ENCODE measurements at places on chromosomes 1 and 21.

- DNase-seq: no peak
Observed at GRCh38 chr21:31161157-31161556, 122.9 kb upstream of the KRTAP19-8 start.

DNA sequence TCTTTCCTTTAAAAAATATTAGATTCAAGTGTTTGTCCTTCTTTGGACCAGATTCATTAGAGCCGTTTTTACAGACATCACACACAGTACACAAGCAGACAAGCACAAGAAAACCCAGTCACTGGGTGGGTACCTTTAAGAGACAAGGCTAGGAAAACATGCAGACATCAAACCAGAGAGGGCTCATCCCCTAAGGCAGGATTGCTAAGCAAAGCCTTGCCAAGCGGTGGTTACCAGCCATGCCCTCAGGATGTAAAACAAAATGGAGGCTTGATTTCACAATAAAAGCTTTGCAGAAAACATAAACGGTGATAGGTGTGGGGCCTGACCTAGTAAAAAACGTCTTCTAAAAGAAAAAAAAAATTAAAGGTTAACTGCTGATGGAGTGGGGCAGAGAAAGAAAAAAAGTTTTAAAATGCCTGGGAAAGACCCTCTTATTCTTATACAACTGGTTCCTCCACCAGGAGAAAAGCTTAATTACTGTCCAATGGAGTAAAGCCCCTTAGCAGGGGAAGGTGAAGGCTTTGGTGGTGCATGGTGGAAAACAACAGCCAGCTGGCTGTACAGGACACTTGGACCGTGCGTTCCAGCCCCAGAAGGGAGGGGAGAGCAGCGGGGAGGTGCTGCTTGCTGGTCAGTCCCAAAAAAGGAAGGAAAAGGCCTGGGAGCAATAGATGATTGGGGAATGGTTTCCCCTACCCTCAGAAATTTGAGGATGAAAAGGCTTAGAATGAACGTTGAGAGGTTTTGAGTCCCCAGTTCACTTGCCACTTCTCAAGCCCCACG lies 30.4 kb upstream of the FMO1 start:
- no peak for DNase-seq

DNA sequence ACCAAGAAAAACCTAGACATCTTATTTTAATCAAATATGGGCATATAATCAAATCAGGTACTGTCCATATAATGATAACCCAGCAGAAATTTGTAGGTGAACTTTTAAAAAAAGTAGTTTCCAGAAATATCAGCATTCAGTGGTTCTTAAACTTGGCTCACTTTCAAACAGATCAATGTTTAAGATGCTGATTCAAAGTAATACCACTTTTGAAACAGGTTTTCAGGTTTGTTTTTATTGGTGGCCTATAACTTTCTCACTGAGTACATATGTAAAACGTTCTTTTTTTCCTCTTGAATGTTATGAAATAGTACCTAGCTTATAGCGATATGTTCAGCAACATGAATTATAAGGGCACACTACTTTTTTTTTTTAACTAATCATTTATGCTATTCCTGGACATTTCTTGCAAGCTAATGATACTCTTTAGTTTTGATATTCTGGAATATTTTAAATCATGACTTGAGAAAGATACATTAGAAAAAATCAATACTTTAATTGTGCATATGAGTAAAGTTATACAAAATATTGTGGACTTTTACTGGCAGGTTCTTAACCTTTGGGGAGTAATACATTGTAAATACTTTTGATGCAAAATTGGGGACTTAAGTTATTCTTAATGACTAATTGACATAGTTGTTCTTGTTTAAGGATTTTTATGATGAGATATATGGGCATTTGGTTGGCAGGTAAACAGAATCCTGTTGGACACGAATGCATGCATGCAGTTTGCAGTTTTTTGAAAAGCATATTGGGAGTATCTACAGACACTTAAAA lies 3.0 kb downstream of the NFIA start:
- DNase-seq: no peak

DNA sequence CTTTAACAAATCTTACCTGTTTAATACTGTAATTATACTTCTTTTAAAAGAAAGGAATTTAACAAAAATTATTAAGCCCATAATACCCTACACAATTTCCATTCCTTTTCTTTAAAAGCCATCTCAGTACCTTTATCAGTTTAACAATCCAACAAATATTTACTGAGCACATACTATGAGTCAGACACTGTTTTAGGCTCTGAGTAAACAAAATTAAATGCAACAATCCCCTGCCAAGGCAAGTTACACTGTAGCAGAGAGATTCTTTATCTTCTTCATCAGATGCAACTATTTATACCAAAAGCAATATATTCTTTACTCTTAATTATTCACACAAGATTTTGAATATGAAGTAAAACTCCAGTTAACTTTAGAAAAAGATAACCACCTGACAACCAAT lies 12.0 kb downstream of the DENND1B start:
- DNase-seq: no peak

GRCh38 chr1:78561856-78562255 lies 58.4 kb upstream of the IFI44L start:
- no peak for DNase-seq

- DNase-seq: no peak
Observed at GRCh38 chr1:95069710-95070093, 3.0 kb downstream of the ALG14 start.

- peak; percentile 81 for DNase-seq
Observed at GRCh38 chr1:155017041-155017945, 14.7 kb downstream of the ZBTB7B start.

DNA sequence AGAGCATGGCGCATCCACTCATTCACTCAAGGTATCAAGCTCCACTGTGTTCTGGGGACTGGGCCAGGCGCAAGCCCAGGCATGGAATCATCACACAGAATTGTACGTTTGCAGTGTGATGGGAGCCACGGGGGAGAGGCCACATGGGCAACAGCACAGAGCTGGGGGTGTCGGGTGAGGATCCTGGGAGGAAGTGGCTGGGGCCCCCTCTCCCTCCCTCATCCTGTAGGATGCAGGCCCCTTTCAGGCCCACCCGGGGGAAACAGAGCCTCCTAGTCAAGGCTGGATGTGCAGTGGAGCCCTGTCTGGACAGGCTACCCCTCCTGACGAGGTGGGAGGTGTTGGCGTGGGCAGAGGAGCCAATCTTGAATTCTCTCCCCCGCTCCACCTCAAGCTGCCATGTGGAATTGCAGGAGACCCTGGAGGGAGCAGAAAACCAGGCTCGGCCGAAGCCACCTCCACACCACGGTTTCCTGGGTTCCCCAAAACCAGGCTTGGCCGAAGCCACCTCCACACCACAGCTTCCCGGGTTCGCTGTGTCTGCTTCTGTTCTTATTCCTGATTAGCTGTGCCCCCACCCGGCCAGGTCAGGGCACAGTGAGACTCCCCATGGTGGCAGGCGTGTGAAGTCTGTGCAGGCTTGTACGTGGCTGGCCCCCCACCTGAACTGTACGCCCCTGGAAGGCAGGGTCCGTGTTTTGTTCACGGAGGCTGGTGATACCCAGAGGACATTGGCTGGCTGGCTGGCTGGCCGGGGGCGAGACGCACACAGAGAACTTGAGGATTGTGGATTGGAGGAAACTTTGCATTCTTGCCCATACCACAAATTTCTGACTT lies 4.2 kb upstream of the C1orf174 start:
- DNase-seq: no peak

GRCh38 chr1:245585252-245585959 lies 430.6 kb downstream of the KIF26B start:
- DNase-seq: no peak

- no peak for DNase-seq
Observed at GRCh38 chr1:179296356-179297104, 2.9 kb downstream of the SOAT1 start.

- no peak for DNase-seq
Observed at GRCh38 chr1:15347182-15347581, 62.5 kb upstream of the EFHD2 start.

DNA sequence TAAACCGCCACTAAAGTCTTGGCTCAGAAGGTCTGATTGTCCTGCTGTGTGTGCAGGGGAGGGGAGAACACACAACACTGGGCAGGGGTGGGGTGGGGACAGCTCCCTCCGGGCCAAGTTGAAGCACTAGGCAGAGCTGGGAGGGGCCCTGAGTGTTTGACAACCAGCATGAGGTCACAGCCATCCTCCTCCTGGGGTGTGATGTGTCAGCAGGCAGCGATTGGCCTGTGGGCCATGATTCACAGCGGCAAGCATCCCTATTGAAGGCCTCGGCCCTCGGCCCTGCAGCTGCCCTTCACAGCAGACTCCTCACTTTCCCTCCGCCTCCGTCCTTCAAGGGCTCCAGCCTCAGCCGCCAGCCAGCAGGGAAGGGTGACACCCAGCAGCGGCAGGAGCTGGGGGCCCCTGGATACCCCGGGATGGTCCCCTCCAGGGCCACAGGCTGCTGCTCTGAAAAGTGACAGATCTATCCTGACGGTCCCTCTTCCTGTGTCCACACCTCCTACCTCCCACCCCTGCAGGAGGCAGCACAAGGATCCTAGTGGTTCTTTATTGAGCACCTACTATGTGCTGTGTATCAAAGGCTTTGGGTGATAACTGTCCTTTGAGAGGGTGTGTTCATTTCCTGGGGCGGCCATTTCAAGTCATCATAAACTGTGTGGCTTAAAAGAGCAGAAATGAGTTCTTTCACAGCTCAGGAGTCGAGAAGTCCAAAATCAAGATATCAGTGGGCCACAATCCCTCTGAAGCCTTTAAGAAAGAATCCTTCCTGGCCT lies 66.0 kb upstream of the SLC25A33 start:
- DNase-seq: no peak

GRCh38 chr1:189275796-189276195 lies 1201.9 kb downstream of the BRINP3 start:
- no peak for DNase-seq

GRCh38 chr1:101957771-101958170 lies 39.0 kb downstream of the OLFM3 start:
- no peak for DNase-seq

- DNase-seq: no peak
Observed at GRCh38 chr1:98099501-98099900, 178.7 kb upstream of the DPYD start.

GRCh38 chr1:43582162-43582566 lies 51.5 kb downstream of the PTPRF start:
- no peak for DNase-seq

- no peak for DNase-seq
Observed at GRCh38 chr1:30881319-30882181, 27.0 kb downstream of the SDC3 start.

GRCh38 chr1:27594564-27595510 lies 9.1 kb downstream of the AHDC1 start:
- DNase-seq: no peak

DNA sequence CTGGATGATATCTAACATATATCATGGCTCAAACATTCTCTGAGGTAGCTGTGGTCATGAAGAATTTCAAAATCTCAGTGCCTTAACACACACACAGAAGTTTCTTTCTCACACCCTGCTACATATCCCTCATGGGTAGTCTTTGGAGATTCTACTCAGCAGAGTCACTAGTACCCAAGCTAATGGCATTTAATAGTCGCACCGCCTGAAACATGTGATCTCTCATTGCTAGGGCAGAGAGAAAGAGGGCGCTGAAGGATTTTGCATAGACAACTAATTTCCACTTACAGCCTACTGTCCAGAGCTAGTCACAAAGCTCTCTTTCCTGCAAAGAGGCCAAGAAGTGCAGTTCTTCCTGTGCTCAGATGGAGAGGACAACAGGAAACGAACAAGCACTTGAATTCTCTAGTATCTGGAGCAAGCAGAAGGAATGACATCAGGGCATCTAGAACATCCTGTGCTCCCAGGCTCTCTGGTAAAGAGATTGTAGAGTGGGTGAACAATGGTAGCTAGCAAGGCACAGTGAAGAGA lies 183.4 kb upstream of the PTBP2 start:
- no peak for DNase-seq

GRCh38 chr1:24899581-24900485 lies 30.2 kb downstream of the RUNX3 start:
- no peak for DNase-seq

DNA sequence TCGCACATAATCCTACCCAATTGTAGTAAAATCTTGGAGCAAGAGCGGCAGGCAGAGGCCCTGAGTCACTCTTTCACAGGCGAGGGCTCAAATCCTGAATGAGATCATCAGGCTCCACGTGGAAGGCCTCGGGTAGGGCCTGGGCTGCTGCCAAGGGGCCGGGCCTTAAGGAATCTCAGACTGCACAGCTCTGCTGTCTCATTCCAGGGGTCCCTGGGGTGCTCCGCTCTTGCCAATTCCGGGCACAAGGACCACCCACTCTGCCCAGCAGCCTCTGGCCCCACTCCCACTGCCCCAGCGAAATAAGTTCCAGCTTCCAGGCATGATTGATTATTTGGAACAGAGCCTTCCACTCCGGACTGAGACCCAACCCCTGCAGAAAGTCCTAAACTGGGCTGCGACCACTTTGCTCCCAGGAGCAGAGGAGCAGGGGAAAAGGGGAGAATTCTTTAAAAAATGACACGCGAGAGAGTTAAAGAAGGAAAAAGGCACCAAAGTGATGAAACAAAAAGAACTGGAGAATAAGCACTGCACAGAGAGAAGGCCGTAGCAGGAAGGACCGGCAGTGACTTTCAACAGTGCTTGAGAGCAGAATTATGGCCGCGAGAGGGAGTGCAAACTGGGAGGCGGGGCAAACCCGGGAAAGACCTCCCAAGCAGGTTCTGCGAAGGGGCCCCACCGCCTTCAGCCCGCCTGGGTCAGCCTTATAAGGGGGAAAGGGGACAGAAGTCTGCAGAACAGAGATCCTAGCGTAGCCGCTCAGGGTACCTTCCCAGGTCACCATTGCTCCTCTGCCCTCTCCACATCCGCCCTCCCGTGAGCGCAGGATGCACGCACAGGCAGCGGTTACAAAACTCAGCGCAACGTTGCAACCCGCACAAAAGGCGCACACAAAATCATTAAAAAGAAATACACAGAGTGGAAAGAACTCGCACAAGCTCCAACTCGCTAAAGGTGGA lies 2.0 kb downstream of the ADAMTS1 start:
- DNase-seq: no peak

GRCh38 chr1:242610209-242610608 lies 85.7 kb upstream of the PLD5 start:
- DNase-seq: no peak

DNA sequence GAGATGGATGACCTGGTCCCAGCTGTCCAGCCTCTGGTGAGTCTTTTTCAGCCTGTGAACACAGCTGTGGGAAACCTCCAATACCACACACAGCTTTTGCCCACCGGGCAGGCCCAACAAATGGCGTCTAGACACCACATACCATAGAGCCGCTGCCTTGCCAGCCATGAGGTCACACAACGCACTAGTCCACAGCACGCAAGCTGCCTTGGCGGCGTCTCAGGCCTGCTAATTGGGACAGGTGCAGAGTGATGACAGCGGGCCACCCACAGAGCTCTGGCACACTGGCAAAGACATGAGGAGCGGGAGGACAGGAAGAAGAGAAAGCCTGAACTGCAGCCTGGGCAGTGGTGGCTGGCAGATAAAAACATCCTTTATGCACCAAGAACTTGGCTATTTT lies 125.5 kb downstream of the ADAMTS1 start:
- DNase-seq: no peak

- DNase-seq: no peak
Observed at GRCh38 chr1:175385316-175385715, 192.7 kb upstream of the KIAA0040 start.

DNA sequence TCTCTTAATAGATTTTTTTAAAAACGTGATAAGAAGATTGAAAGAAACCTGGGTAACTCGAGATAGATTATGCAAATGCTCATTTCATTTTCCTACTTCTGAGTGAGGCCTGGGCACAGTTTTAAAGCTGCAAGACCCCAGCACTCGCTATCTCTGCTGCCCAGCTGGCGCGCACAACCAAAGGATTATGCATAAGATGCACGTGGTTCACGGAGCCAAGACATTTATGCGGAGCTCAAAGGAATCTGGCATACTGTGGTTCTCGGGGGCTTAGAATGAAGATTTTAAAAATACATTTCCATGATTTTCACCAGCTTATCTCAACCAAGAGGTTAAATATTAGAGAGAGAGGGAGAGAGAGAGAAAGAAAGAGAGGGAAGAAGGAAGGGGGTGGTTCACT lies 210.9 kb downstream of the DSCAM start:
- no peak for DNase-seq
